ENCODE measurements at places on chromosomes 4 and X.

DNA sequence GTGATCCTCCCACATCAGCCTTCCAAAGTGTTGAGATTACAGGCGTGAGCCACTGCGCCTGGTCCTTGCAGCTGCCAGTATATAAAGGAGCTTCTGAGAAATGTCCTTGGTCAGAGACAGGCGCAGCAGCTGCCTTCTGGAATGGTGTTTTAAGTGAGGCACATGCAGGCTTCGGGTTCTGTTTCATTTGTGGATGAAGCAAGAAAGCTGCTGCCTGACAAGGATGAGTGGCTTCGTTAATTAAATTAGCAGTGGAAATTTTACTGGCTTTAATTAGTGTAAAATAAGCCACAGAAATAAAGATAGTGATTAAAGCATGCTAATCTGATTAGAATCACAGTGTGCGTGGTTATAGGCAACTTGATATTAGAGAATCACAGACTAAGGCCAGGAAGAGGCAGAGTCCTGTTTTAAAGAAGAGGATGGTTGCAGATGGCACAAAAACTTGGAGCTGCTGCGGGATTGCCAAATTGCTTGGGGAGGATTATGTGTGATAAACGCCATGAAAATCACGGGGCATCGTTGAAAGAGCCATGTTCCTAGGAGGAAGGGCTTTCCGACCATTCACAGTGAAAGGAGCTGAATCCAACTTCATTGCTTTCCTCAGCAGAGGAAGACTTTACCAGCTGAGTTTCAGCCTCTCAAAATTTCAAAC lies 348.4 kb upstream of the FAT1 start:
- no peak for DNase-seq

DNA sequence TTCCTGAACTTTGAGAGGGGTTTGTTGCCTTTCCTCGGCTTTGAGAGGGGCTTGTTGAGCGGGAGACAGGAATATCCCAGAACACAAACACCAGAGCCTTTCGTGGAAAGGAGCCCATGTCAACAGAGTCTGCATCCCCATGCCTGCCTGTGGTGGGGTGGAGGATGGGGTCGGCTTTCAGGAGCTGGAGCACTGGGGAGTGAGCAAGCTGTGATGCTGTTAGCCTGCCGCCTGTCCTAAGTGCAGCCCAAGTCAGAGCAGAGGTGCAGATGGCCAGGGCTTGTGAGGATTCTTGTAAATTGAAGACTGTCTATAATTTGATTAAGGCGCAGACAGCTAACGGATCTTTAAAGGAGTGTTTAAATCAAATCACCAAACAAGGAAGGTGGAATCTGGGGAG lies 103.3 kb upstream of the ANK2 start:
- DNase-seq, result no peak

GRCh38 chr4:184328022-184328736 lies 110.5 kb upstream of the ENPP6 start:
- peak; percentile 80 for DNase-seq

DNA sequence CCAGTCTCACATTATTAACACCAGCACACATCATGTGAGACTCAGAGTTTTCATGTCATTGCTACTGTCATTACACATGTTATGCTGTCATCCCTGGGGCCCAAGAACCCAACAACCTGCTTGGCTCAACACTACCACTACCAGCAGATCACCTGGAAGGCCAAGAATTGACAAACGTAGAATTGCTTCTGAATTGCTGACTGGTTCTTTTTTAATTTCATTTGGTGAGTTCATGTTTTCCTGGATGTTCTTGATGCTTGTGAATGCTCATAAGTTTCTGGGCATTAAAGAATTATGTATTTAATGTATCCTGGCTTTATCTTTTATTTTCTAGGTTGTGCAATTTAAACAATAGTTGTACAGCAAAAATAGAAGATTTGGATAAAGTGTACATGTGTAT lies 40.2 kb downstream of the ACTRT1 start:
- DNase-seq, result no peak

DNA sequence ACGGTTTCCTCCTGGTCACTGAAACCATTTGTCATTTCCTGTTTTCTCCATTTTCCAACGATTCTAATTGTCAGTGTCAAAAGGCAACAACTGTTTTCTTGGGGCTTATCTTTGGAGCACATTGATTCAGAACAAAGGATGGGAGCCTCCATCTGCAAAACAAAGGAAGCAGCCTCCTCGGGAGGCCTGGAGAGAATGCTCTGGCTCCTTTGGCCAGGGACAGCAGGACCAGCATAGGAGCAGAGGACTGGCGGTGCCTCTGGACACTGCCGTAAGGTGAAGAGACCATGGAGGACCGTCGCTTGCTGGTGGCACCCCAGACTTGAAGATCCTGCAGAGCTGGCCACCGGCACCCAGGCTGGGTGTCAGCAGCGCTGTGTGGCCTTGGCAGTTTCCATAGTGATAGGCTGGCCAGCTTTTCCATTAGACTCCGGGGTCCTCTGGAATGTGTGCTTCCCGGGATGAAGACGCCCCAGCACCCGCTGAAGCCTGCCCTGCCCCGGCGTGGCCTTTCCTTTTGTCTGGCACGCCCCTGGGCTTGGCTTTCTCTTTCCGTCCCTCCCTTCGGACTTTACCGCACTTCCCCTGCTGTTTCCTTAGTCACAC lies 61.1 kb upstream of the MTM1 start:
- DNase-seq, result no peak

DNA sequence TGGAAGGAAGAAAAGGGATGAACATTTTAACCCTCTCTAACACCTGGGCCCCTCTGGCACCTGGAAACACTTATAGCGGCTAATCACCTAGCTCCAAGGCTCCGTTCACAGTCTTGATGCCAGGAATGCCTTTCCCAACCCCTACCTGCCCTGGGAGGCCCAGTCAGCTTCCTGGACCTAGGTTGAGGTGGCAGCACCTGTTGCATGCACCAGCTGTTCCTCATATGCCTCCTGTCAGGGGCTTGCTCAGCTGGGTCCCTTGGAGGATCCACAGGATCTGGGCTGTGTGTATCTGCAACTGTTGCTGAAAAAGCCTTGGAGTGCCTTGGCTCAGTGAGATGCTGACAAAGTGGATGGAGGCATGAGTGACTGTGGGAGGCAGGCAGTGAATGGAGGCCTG lies 4.4 kb downstream of the CFP start:
- no peak for DNase-seq

- DNase-seq, result no peak
Observed at GRCh38 chr4:74395633-74396032, 30.7 kb downstream of the EREG start.

DNA sequence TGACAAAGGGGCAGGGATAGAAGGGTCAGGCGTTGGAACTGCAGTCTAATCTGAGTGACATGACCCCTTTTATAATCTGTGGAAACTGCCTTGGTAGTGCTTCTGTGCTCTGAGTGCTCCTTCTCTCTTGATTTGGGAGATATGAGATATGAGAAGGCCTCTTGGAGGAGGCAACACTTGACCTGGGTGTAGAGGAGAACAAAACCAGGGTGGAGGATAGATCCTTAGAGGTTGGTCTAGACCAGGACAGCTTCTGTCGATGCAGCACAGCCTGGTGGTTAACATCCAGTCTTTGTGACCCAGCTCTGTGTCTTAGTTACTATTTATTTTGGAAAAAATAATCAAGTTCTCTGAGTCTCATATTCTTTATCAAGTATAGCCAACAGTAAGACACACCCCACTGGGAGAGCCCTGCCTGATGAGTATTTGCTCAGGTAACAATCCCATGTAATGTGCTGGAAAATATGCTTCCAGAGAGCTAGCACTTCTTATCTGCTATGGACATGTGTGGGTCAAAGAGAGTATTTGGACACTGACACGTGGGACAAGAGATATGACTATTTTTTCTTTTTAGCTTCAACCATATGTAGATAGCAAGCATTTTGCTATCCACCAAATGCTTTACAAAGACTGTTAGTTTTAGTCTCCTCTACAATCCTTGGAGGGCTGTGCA lies 9.1 kb downstream of the USP51 start:
- DNase-seq, result no peak

- DNase-seq, result no peak
Observed at GRCh38 chr4:86247320-86247719, 112.5 kb downstream of the MAPK10 start.

GRCh38 chrX:10203617-10204016 lies 46.8 kb downstream of the CLCN4 start:
- no peak for DNase-seq

- DNase-seq, result no peak
Observed at GRCh38 chr4:94676970-94677369, 80.8 kb upstream of the BMPR1B start.

DNA sequence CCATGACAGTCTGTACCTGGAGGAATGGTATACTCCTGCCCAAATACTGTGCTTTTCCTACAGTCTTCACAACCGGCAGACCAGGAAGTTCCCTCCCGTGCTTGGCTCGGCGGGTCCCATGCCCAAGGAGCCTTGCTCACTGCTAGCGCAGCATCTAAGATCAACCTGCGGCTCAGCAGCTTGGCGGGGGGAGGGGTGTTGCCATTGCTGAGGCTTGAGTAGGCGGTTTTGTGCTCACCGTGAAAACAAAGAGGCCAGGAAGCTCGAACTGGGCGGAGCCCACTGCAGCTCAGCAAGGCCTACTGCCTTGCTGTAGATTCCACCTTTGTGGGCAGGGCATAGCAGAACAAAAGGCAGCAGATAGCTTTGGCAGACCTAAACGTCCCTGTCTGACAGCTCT lies 152.7 kb downstream of the TEX11 start:
- DNase-seq, result no peak

DNA sequence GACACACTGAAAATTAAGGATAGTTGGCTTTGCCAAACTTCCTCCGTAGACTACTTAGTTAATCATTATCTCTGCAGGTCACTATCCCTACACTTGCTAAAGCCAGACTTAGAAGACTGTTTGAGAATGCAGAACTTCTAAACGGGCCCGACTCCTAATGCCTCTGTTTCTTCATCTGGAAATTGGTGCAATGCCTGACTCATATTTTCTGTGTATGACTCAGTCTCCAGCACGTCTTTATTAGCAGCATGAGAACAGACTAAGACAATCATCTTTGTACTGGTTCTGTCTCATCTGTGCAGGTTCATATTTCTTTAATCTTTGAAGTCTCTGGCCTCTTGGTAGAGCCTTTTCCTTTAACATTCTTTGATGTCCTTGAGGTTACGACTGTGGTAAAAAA lies 411.9 kb upstream of the ACTRT1 start:
- DNase-seq, result peak; percentile 88

DNA sequence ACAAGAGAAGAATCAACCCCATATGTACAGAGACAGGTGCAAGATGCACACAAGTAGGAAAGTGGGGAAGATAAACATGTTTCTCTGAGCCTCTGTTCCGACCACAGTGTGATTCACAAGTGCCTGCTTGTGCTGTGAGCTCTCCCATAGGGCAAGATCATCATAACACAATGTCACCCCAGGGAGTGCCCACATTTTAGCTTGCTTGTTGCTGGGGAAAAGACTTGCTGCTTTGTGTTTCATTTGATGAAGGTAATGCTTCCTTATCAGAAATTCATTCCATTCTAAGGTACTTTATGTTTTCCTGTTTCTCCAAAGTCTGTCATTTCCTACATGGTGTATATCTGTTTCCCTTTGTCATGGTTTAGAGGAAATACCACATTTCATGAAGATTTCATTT lies 304.5 kb upstream of the DIPK2B start:
- peak; percentile 66 for DNase-seq

DNA sequence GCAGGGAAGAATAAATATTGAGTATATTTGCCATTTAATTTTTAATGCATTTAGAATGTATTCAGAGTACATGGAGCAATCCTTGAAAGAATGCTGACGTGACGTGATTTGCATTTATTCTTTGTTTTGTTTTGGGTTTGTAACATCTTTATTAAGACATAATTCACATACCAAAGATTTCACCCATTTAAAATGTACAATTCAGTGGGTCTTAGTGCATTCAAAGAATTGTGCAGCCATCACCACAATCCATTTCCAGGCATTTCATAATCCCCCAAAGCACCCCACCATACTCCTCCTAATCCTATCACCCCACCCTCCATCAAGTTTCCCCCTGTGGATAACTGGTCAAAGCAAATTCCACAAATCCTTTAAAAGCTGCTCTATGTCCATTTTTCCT lies 87.4 kb downstream of the FAM9B start:
- DNase-seq, result no peak

DNA sequence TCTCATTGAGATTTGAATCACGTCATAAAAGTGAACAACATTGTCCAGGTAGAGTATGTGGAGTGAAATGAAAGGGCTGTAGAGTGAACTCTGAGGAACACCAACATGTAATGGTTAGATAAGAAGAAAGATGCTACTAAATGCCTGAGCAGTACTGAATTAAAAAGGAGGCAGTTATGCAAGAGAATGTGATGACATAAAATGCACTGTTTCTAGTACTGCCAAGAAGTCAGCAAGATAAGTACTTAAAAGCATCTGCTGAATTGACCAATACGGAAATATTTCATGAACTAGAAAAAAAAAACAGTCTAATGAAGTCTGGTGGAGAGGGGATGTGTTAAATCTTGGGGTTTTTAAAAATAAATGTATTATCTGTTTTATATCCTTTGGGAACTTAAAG lies 583.8 kb upstream of the GALNT7 start:
- no peak for DNase-seq

GRCh38 chrX:13014111-13015096 lies 30.0 kb downstream of the FAM9C start:
- peak; percentile 11 for DNase-seq

GRCh38 chr4:123217664-123218063 lies 178.9 kb upstream of the SPRY1 start:
- DNase-seq, result peak; percentile 11

DNA sequence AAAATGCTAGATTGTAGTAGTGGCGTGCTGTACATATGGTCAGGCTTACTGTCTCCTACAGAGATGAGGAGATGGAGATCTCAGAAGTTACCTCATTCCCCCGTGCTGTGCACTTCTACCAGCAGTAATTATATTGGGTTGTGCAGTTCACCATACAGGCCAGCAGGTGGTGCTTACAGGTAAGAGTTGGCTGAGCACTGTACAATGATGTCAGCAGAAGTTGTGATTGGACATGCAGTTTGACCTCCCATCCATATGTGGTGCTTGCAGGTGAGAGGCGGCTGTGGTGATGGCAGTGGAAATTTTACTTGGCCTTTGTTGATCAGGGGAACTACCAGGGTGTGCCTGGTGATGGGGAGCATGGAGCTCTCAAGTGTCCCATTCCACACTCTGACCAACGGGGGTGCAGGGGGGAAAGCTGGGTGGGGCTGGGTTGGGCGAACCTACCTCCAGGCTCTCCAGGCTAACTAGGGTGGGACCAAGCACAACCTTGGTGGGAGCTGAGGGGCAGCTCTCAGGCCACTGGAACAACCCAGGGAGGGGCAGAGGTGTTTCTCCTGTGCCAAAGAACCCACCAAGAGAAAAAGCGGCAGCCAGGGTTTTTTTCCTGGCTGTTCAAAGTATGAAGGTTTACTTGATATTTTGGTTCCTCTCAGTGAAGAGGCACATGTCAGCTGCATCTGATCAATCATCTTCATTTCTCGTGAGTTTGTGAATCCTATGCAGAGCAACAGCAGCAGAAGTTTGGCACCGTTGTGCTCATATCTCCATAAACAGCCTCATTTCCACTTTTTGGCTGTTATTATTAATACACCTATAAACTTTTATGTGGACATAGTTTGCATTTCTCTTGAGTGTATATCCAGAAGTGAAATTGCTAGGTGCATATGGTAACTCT lies 73.8 kb upstream of the FREM3 start:
- peak; percentile 70 for DNase-seq

All from kidney tubule cell (primary cell).